ENCODE measurements at places on chromosomes 6 and 20. TPM values are rescaled to one million over a fixed set of nuclear protein-coding genes. Genes with fewer than 3 reads are reported as not detected.

GRCh38 chr6:42740725-42741124 is 5.2 kb downstream of the TBCC start:
- DNase-seq: no peak

DNA sequence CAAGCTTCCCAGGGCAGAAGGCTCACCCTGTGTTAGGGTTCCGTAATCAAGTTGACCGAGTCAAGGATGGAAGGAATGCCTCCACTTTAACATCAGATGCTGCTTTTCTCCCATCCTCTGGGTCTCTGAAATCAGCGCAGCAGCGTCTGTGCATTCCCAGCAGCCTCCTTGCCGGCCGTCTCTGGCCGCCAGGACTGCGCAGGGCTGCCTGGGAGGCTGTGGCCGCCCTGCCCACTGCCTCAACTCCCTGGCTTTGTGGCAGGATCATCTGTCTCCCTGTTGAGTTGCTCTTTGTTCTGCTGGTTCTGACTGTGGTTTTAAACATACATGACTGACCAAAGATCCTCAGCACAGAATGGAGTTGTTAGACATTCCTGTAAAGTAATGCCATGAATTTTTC is 56.5 kb downstream of the DLL1 start:
- DNase-seq: no peak

DNA sequence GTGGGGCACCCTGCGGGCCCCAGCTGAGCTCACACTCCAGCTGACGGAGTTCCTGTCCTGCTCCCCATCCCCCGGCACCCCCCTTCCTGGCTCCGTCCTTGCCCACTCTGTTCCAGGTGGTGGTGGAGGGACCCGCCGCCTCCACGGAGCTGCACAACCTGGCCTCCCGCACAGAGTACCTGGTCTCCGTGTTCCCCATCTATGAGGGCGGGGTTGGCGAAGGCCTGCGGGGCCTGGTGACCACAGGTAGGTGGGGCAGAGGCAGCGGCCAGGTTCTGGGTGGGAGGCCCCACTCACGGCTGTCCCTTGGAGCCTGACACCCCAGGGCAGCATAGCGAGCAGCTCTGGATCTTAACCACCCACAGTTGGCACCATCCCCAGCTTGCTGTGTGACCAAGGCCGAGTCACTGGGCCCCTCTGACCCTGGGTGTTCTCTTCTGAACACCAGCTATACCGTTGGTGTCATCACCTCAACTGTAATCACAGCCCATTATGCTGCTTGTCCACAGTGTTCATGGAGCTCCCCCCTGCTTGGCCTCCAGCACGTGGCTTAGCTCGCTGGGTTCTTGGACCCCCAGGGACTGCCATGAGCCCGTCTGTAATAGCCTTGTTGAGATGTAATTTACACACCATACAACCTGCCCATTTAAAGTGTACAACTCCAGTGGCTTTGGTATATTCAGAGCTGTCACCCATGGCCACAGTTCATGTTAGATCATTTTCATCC is 17.4 kb downstream of the COL20A1 start:
- no peak for DNase-seq

DNA sequence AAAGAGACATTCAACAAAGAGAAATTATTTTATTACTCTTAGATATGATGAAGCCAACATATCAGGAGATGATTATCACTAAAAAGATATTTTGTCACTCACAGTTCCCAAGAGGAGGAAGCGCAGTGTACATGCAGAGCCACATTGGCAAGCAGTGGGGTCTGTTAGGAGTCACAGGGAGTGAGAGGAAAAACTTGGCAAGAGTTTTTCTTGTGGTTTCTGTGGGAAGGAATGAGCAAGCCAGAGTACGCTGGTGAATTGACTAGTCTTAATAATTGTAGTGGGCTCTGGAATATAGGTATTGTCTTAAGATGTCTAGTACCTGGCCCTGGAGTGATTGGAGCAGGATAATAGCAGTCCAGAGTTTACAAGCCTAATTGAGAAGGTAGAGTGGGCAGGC is 1095.2 kb downstream of the GRIK2 start:
- DNase-seq: no peak

GRCh38 chr6:43250992-43251373 is 7.7 kb downstream of the TTBK1 start:
- no peak for DNase-seq

The RCAN2 gene
- 27.9 TPM for total RNA-seq

DNA sequence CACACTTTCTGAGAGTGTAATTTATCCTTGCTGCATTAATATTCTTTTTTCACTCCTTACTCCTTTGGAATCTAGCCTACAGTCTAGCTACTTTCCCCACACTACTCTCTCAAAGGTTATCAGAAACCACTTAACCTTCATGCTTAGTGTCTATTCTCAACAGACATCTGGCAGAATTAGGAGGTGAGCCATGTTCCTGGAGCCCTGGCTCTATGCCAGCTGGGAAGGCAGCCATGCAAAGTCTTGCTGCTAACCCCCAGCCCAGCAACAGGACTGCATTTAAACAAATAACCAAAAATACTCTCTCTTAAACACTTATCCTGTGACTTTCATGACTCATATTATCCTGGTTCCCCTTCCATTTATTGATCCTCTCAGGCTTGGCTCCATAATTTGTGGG is 260.2 kb downstream of the BCKDHB start:
- no peak for DNase-seq

- DNase-seq: no peak
These were observed 40.5 kb downstream of the DSE start for GRCh38 chr6:116411284-116411623.

DNA sequence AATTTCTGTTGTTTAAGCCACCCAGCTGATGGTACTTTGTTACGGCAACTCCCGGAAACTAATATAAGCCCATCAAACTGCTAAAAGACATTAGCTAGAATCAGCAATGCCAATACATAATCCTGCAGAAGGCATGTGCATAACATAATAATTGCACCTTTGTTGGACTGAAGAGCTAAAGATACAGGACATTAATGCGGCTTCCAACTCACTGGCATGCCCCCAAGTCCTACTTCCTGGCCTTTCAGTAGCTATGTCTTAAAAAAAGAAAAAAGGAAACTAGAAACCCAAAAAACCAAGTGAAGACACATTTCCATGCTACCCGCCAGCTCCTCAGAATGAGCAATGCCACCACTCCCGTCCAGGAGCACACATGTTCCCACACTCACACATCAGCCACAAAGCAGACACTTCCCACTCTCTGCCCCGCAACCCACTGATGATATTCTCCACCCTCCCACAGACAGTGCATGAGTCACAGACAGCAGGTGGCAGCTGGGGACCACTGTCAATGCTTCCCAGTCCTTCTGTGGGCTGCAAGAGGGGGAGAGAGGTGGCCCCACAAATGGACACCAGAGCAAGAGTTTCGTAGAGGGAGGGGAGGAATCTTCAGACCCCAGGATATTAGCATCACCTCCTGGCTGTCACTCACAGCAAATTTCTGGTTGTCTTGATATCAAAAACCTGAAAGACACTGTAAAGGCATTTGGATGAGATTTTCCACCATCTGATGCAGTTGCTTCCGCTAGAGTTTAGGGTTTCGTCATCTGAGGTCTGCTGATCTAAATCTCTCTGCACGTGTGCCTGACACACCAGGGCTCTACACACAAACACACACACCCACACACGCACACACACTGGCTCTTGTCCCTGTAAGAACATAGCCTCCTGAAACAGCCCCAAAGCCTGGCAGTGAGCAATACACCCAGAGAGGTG is 32.8 kb downstream of the GFOD1 start:
- no peak for DNase-seq

GRCh38 chr20:4957939-4958362 is 43.4 kb downstream of the SLC23A2 start:
- no peak for DNase-seq

The TFB1M gene
- 14.1 TPM for total RNA-seq

GRCh38 chr6:125812394-125813292 is 21.9 kb downstream of the NCOA7 start:
- no peak for DNase-seq

The HNF4A gene
- not detected for total RNA-seq

- no peak for DNase-seq
These were observed 241.4 kb upstream of the SOX4 start for GRCh38 chr6:21352131-21352530.

- no peak for DNase-seq
These were observed 30.4 kb downstream of the FYN start for GRCh38 chr6:111842891-111843290.

The ANGPT4 gene
- total RNA-seq: not detected

GRCh38 chr6:131003488-131004386 is 59.3 kb downstream of the EPB41L2 start:
- no peak for DNase-seq

- no peak for DNase-seq
These were observed 25.4 kb upstream of the MAP3K7 start for GRCh38 chr6:90612313-90612680.

DNA sequence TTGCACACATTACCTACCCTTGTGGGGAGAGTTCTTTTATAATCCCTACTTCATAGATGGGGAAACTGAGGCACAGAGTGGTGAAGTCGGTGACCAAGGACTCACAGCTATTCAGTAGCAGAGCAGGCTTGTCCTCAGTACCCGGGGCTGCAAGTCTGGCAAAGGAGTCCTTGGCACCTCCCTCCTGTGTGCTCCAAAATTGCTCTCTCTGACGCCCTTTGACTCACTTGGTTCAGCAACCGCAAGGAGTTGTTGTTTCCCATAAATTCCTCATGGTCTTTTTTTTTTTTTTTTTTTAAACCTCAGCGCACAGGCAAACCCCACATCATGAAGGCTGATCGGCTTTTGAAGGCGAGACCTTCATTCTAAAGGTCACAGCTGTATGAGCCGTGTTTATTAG is 143.2 kb downstream of the CEBPB start:
- no peak for DNase-seq

The EYS gene
- not detected for total RNA-seq

DNA sequence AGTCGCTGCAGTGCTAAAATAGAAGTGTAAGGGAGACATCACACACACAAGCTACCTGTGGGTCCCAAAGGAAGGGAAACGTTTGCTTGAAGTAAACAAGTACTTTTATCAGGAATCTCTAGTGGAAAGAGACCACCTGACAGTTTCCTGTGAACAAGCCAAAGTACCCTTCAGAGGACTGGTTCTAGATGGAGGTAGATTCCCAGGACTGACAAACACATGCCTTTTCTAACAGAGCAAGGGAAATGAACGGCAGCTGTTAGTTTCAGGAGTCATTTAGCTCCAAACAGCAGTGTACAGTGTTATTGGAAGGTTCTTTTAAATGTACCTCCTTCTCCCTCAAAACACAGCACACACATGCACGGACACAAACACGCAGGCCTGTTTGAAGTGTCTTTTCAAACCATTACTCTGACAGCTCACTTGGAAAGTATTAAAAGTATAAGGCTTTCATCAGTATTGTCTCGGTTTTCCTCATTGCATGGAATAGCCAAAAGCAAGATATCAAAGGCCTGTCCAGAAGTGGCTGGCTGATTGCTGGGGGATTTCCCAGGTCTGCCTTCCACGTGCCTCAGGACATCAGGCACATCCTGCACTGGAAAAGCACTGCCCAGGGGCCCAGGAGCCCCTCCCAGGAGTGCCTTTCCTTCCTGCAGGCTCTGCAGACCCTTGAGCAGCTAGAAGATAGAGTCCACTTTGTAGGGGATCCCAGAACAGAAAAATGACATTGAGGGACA is 393.2 kb upstream of the SOX4 start:
- no peak for DNase-seq

- DNase-seq: peak; percentile 11
These were observed 60.0 kb upstream of the KIF13A start for GRCh38 chr6:18047406-18047805.

DNA sequence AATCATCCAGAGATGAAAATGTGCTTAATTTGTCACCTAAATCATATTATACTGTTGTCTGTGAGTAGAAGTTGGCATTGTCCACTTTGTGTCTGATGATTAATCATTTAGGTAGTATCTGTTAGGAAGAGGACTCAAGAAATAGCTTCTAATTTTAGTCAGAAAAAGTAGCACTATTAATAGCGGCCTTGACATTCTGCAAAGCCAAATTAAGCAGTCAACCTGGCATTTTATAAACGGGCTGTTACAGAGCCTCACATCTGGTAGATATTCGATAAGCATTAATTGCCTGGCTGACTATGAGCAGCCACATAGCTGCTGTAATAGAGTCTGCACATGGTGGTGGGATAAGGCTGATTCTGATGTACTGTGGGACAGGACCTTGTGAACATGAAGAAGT is 99.5 kb downstream of the KLHL32 start:
- DNase-seq: no peak

DNA sequence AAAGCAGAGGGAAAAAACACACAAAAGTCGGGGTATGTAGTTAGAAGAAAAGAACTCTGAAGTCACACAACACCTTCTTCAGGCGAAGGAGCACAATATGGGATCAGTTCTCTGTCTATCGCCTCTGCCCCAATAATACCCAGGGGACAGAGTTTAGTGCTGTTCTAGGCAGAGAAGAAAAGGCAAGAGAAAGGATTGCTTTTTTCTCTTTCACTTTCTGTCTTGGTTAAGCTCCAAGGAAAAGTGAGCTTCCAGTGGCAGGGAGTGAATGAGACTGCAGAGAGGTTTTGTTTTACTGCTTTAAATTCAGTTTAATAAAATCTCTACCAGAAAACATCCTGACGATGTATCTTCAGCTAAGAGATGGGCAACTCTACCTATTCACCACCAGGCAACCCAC is 86.6 kb upstream of the STXBP5 start:
- no peak for DNase-seq
